ENCODE measurements at places on chromosomes 2 and 18. TPM values are rescaled to one million over a fixed set of nuclear protein-coding genes. Genes with fewer than 3 reads are reported as not detected.

EMX1 gene
- total RNA-seq, result not detected

RAB3GAP1 gene
- 35.9 TPM for total RNA-seq

DNA sequence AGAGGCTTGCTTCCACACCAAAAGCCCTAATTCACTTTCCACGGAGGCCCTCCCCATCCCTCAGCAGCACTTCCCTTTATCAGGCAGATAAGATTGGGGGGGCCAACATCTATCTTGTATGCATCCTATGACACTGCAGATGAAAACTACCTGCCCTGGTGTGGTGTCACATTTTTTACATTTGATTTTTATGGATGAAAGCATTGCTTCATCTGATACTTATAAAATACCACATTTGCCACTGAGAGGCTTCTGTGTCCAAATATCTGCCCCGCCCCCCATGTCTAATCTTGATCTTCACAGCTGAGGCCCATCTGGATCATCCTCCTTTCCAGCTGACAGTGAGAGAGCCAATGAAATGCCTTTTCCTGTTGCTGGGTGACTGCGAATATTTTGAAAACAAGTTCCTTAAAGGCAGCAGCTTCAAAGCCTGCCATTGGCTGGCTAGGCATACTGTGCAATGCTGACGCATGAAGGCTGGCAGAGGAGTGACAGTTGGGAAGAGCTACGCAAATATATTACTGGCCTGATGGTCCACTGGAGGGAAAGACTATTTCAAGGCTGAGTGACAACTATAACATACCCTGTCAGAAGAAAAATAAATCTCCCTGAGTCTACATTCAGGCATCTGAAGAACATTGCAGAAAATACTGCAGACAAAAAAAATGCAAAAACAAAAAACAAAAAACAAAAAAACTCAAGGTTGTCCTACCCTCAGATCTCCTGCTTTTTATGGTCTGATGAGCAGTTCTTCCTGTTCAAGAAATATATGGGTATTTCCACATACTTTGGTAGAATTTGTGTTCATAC lies 318.7 kb downstream of the PDE11A start:
- no peaks in the 10 kb centered on the region for H3K27me3 ChIP-seq
- no peak for DNase-seq
- no peak overlapping the region for H3K4me3 ChIP-seq
- no peaks in the 10 kb centered on the region for H3K36me3 ChIP-seq

UCN gene
- total RNA-seq, result 2.3 TPM

CNRIP1 gene
- not detected for total RNA-seq

REEP1 gene
- not detected for total RNA-seq

DNA sequence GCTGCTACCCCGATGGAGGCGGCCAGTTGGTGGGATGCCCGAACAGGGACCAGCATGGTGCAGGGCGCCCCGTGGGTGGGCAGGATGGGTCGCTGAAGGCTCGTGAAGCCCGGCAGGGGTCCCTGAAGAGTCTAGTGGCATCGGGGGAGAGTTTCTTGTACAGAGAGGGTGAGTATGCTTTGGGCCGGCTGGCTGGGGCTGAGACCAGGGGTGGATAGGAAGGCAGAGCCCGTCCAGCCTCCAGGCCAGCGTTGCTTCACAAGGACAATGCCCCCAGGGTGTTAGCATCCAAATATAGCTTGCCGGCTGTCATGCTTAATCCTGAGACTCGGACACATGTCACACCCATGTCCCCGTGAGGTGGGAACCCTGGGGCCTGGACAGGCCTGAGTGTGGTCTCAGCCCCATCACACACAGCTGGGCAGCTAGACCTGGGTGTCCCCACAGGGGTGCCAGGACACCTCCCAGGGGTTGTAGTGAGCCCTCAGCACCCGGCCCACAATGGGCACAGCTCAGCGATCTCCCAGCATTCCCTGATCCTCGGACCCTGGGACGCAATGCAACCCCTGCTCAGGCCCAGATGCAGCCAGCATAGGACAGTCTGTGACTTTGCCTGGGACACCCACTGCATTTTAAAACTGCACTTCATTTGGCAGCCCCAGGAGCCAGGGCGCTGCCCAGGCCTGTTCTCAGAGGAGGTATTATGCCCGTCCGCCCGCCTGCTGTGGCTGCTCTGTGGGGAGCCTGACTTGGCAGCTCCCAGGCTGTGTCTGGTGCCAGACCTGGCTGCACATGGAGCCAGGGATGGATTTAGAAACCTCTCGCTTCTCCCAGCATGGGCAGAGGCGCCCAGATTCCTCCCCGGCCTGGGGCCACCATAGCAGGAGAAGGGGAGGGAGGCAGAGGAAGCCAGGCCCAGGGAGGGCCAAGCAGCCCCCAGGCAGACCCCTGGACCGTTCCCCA lies 36.4 kb downstream of the RAMP1 start:
- H3K36me3 ChIP-seq, result no peaks in the 10 kb centered on the region
- no peak overlapping the region for H3K27ac ChIP-seq

DNA sequence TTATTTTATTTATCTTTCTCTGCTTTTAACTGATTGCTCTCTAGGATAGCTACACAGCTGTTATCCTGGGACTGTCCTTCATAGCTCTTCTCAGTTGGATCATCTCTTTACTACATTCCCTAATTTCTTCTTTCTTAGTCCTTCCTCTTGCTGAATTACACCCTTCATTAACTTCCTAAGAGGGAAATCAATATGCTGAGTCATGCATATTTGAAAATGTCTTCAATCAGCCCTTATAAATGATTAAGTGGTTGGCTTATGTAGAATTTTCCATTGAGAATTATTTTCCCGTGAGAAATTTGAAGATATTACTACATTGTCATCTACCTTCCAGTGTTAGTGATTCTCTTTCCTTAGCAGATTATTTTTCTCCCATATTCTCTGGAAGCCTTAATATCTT lies 214.2 kb downstream of the SOCS6 start:
- H3K27ac ChIP-seq, result no peak overlapping the region
- no peak for DNase-seq
- no peak overlapping the region for H3K4me3 ChIP-seq
- H3K36me3 ChIP-seq, result no peaks in the 10 kb centered on the region

- peaks cover 24% of the 10 kb centered on the region for H3K36me3 ChIP-seq
- DNase-seq, result no peak
- H3K27me3 ChIP-seq, result no peaks in the 10 kb centered on the region
- no peak overlapping the region for H3K4me3 ChIP-seq
- H3K4me1 ChIP-seq, result no peaks in the 10 kb centered on the region
Observed at GRCh38 chr18:79211844-79212243, 142.7 kb downstream of the ATP9B start.

GRCh38 chr2:230413479-230413878 lies 2.5 kb upstream of the SP100 start:
- H3K4me3 ChIP-seq, result no peak overlapping the region
- H3K27me3 ChIP-seq, result no peaks in the 10 kb centered on the region
- H3K27ac ChIP-seq, result no peak overlapping the region
- H3K36me3 ChIP-seq, result no peaks in the 10 kb centered on the region
- DNase-seq, result no peak
- peaks cover 69% of the 10 kb centered on the region for H3K4me1 ChIP-seq

GRCh38 chr2:18104595-18105224 lies 226.2 kb downstream of the KCNS3 start:
- DNase-seq, result no peak
- H3K4me1 ChIP-seq, result no peaks in the 10 kb centered on the region
- no peaks in the 10 kb centered on the region for H3K27me3 ChIP-seq
- no peaks in the 10 kb centered on the region for H3K36me3 ChIP-seq
- H3K4me3 ChIP-seq, result no peak overlapping the region

DNA sequence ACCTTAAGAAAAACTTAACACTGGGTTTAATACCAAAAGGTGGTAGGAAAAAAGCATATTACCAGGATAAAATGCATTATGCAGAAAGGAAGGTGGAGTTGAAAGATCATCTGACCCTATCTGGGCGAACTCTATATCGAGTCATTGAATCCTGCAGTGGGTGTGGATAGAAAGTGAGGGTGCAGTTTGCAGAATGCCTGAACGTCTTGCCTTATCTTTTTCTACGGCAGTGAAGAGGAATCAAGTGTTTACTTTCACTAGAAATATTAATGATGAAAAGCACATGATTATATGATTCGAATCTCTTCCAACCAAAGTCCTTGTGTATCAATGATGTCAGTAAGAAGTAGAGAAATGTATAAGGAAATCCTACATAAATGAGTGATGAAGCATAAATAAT lies 4.3 kb upstream of the CAVIN2 start:
- H3K27me3 ChIP-seq, result peaks cover 22% of the 10 kb centered on the region
- no peak for DNase-seq
- no peak overlapping the region for H3K27ac ChIP-seq
- no peak overlapping the region for H3K4me3 ChIP-seq

DYSF gene
- 0.27 TPM for total RNA-seq

DNA sequence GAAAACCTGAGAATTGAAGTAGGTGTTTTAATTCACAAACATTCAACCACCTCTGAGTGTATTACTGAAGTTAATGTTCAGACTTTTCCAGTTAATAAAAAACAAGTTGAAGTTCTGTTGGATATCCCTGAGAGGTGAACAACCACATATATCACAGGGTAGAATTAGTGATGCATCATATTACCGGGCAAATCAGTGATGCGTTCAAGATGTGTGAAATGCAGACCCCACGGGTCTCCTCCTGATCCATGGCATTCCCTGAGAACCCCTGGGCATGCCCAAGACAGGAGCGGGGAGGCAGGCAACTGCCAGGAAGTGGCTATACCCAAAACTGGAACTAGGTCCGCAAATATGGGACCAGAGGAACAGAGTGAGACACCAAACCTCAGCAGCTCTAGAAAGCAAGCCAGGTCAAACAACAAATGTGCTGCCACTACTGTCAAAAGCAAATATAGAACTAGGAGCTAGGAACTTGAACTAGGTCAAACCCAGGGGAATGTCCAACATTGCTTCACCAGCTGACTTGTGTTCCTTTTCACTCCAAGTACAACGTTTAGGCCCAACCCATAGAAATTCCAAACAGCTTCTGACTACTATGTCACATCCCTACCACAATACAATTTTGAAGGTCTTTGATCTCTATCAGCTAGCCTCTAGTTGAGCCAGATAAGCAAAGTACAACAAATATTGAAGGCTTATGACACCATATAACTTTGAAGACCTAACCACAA lies 20.2 kb downstream of the PSTPIP2 start:
- no peak for DNase-seq
- H3K4me3 ChIP-seq, result no peak overlapping the region
- H3K27me3 ChIP-seq, result no peaks in the 10 kb centered on the region
- H3K4me1 ChIP-seq, result peaks cover 25% of the 10 kb centered on the region
- no peak overlapping the region for H3K27ac ChIP-seq

- H3K27ac ChIP-seq, result no peak overlapping the region
- peak; percentile 68 for DNase-seq
- no peaks in the 10 kb centered on the region for H3K27me3 ChIP-seq
- H3K4me1 ChIP-seq, result peaks cover 10% of the 10 kb centered on the region
- no peaks in the 10 kb centered on the region for H3K36me3 ChIP-seq
Observed at GRCh38 chr2:113136828-113137775, 9.7 kb downstream of the IL1RN start.

DNA sequence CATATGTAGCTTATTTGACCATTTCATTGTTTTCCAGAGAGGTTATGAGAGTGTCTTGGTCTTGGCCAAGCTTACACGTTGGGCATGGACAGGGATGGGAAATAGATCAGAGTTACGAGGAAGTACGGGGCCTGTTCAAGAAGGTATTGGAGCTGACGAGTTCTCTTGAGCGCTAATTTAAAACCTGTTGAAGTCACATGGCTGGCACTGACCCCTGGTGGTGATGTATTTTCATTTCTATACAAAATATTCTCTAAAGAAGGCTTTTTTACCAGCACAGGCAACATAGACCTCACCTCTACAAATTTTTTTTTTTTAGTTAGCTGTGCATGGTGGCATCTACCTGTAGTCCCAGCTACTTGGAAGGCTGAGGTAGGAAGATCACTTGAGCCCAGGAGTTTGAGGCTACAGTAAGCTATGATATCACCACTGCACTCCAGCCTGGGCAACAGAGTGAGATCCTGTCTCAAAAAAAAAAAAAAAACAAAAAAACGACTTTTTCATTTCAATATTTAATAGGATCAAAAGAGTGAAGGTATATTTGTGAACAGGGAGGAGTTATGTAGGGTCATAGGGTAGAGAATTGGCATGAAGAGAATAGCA lies 19.6 kb downstream of the UGP2 start:
- peaks cover 57% of the 10 kb centered on the region for H3K36me3 ChIP-seq
- no peaks in the 10 kb centered on the region for H3K27me3 ChIP-seq
- peak; percentile 85 for DNase-seq
- no peak overlapping the region for H3K27ac ChIP-seq
- H3K4me1 ChIP-seq, result peaks cover 11% of the 10 kb centered on the region
- H3K4me3 ChIP-seq, result no peak overlapping the region

- no peak for DNase-seq
- no peaks in the 10 kb centered on the region for H3K4me1 ChIP-seq
- no peaks in the 10 kb centered on the region for H3K27me3 ChIP-seq
- H3K36me3 ChIP-seq, result no peaks in the 10 kb centered on the region
Observed at GRCh38 chr18:58967751-58968254, 103.1 kb downstream of the ZNF532 start.
